ENCODE measurements at places on chromosomes 2 and 18. TPM values are rescaled to one million over a fixed set of nuclear protein-coding genes. Genes with fewer than 3 reads are reported as not detected.

The TEX44 gene
- total RNA-seq: not detected

The CENPA gene
- 54.6 TPM for total RNA-seq

The MYO1B gene
- 82.7 TPM for total RNA-seq

The CFAP65 gene
- total RNA-seq: 0.15 TPM

The ALPI gene
- total RNA-seq: not detected

The ECEL1 gene
- 0.30 TPM for total RNA-seq

Measured in A549 treated with DMSO at 1 μM for 4 hours (cell line).